Naive B cell (primary cell): ENCODE measurements at places on chromosomes 2 and 18.

DNA sequence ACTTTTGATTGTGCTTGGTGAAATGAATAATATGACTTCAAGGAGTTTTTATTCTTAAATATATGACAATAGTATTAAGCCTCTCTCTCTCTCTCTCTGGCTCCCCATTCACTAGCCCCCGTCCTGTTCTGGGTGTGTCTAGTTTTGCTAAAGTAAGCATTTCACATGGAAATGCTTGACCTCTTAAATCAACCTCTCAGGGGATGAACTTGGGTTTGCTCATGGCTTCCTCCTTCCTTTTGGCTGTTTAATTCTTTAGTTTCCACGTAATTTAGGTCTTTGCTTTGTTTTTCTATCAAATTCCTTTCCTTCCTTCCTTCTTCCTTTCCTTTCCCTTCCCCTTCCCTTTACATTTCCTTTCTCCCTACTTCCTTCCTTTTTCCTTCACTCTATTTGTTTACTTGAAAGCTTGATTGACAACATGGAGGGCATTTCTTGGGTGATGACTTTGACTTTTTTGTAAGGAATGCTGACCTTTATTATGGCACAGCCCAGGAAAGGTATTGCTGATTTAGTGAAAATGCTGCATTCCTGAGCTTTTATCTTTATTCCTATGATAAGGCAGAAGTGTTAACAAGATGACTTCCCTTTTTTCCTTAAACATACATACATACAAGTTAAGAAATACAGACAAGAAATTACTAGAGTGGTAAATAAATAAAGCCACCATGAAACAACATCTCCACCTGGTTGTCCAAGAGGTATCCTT is 3.6 kb downstream of the DPP4 start:
- peaks cover 43% of the 10 kb centered on the region for H3K27me3 ChIP-seq
- no peaks in the 10 kb centered on the region for H3K36me3 ChIP-seq
- DNase-seq: no peak
- H3K27ac ChIP-seq: no peak overlapping the region
- H3K4me1 ChIP-seq: peaks cover 9% of the 10 kb centered on the region
- H3K4me3 ChIP-seq: no peak overlapping the region

- H3K4me1 ChIP-seq: peaks cover 40% of the 10 kb centered on the region
- H3K27ac ChIP-seq: peak within 1 kb of the TSS; percentile 90
- peak within 1 kb of the TSS; percentile 84 for H3K4me3 ChIP-seq
- peak; percentile 83 for DNase-seq
These were observed at the start of gene EHD3 for GRCh38 chr2:31233741-31234682. Gene EHD3, plus strand, starts transcription at chr2:31234152. Its CDS starts 470 bp downstream, at chr2:31234622.

- DNase-seq: no peak
- peaks cover 20% of the 10 kb centered on the region for H3K36me3 ChIP-seq
- H3K4me3 ChIP-seq: no peak overlapping the region
- H3K27ac ChIP-seq: no peak overlapping the region
- peaks cover 5% of the 10 kb centered on the region for H3K4me1 ChIP-seq
These were observed 243.6 kb downstream of the HDAC4 start for GRCh38 chr2:239157269-239157668.

DNA sequence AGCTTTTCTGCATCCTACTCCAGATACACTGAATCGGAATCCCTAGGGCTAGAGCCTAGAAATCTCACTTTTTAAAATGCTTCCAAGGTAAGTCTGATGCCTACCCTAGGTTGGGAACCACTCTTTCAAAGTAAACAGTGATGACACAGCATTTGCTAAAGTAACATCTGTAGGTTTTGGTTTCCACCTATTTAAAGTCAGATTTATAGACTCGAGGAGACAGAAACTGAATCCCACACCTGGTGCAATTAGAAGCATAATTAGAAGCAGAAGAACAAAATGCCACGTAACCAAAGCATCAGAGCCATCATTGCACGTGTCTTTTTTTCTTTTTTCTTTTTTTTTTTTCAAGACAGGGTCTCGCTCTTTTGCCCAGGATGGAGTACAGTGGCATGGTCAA is 40.9 kb downstream of the PDK1 start:
- DNase-seq: no peak
- H3K27me3 ChIP-seq: no peaks in the 10 kb centered on the region
- H3K36me3 ChIP-seq: peaks cover 8% of the 10 kb centered on the region
- H3K4me3 ChIP-seq: no peak overlapping the region
- H3K4me1 ChIP-seq: peaks cover 4% of the 10 kb centered on the region

DNA sequence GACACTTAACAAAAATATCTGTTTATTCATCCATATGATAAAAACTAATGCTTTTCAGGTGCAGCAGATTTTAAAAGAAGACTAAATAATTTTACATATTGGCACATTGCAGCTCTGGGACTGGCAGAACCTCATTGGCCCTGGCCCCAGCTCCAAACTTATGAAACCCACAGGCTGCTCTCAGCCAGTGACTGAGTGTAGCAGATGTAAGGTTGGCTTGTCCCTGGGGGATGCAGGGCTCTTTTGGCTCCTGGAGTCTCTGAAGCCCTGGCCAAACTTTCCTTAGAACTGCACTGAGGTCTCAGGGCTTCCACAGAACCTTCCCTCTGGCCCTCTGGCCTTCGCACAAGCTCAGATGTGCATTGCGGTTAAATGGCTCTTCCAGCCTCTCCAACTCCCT is 725.0 kb upstream of the SOX11 start:
- H3K27me3 ChIP-seq: peaks cover 4% of the 10 kb centered on the region
- H3K4me3 ChIP-seq: no peak overlapping the region
- no peak for DNase-seq
- no peaks in the 10 kb centered on the region for H3K4me1 ChIP-seq

- H3K27me3 ChIP-seq: peaks cover 20% of the 10 kb centered on the region
- no peak overlapping the region for H3K27ac ChIP-seq
- H3K36me3 ChIP-seq: no peaks in the 10 kb centered on the region
- peaks cover 44% of the 10 kb centered on the region for H3K4me1 ChIP-seq
These were observed 5.0 kb upstream of the TET3 start for GRCh38 chr2:73979686-73980085.

- no peak overlapping the region for H3K4me3 ChIP-seq
- H3K36me3 ChIP-seq: peaks cover 20% of the 10 kb centered on the region
- no peaks in the 10 kb centered on the region for H3K27me3 ChIP-seq
- H3K4me1 ChIP-seq: peaks cover 8% of the 10 kb centered on the region
- no peak for DNase-seq
These were observed 136.6 kb upstream of the ZC3H15 start for GRCh38 chr2:186349508-186349907.
